ENCODE measurements at places on chromosomes 1 and 21.

GRCh38 chr1:174114788-174115448, 44.4 kb upstream of the RABGAP1L start:
- no peak for DNase-seq

- peak; percentile 83 for DNase-seq
Observed at GRCh38 chr1:23619299-23620188, 60.2 kb upstream of the ID3 start.

- no peak for DNase-seq
Observed at GRCh38 chr21:39575775-39576174, 37.0 kb upstream of the B3GALT5 start.

DNA sequence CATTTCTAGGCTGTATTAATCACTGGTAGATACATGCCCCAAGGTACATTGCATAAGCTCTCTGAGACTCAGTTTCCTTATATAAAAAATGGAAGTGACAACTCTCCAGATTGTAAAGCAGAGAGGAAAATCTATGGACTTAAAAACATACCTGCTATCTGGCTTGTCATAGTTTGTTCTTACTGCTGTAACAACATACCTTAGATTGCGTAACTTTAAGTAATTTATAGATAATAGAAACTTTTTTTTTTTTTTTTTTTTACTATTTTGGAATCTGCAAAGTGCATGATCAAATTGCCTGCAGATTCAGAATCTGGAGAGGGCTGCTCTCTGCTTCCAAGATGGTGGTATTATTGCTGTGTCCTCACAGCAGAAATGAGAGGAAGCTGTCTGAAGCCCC, 827.7 kb upstream of the BRINP3 start:
- no peak for DNase-seq

- DNase-seq: no peak
Observed at GRCh38 chr1:194252199-194252598, 1065.8 kb upstream of the B3GALT2 start.

- no peak for DNase-seq
Observed at GRCh38 chr1:110056776-110057175, 13.7 kb downstream of the ALX3 start.

- DNase-seq: no peak
Observed at GRCh38 chr1:204826970-204827369, 43.7 kb upstream of the NFASC start.

- DNase-seq: no peak
Observed at GRCh38 chr1:183263886-183264602, 78.0 kb downstream of the LAMC2 start.

DNA sequence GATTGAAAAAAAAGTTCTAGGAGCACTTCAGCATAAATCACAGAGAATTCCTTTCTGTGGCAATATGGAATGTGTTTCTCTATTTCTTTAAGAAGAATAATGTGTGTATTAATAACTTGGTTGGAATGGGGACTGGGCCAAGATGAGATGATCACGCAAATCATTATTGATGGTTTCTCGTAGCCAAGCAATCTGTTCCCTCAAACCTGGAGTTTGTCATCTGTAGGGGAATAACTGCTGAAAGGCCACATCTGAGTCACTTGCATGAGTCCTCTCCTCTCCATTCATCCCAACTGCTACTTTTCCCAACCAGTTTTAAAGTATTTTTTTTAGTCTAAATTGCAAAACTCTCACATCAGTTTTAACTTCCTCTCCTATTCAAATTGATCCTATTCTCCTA, 480.4 kb downstream of the PLPP3 start:
- no peak for DNase-seq

- no peak for DNase-seq
Observed at GRCh38 chr1:82463951-82464350, 663.2 kb downstream of the ADGRL2 start.

DNA sequence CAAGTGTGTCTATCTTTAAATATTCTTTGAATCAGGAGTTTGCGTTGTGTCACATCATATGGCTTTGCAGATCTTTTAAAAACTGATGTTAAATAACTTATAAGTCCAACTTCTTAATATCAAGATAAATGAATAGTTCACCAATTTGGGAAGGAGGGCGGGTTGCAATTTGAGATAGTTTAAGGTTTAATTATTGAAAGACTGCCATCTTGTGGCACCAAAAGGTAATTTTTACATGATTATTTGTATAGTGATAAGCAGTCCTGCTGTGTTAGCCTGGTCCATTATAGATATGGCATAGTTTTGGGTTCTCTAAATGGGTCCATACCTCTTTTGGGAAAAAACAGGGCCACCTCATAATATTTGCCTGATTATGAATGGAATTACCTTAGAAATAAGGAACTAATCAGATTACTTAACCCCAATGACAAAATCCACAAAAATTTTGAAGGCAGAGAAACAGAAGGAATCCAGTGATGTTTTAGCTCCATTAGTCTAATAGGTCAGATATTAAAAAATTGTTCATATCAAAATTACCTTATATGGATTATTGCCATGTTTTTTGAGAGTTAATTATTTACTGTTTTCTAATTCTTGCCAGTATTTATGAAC, 64.3 kb downstream of the PRKAA2 start:
- DNase-seq: no peak

GRCh38 chr21:38494703-38495102, 3.6 kb downstream of the ERG start:
- no peak for DNase-seq

DNA sequence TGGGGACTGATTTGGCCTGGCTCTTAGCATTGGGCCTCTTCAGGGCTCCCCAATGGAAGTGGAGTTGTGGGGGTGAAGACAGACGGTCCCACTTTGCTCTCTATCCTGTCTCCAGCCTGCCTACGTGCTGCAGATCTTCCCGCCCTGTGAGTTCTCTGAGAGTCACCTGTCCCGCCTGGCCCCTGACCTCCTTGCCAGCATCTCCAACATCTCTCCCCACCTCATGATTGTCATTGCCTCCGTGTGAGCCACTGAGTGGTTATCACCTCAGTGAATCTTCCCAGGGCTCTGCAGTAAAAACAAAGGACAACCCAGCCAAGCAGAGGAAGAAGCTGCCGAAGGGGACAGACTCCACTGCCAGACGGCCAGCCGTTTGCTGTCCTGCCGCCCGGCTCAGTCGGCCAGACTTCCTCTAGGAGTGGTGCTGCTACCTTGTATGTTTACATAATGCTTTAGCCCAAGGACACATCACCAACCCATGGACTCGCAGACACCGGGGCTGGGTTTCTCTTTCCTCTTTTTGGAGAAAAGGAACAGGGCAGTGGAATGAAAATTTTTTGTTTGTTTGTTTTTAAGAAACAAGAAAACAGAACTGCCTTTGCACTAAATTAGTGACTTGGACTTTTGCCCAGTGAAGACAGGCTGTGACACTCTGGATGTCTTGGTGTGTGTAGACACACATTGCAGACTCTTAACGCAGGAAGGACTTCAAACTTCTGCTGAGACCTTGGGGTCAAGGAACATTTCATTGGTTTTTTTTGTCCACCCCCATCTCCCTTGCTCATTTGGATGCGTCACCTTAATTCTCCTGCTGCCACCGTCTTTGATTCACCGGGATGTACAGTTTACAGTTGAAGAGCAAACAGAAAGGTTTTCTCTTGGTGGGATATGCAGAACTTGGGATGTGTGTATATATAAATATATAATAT, 36.5 kb downstream of the ZBTB17 start:
- no peak for DNase-seq

- no peak for DNase-seq
Observed at GRCh38 chr1:232292239-232292638, 337.7 kb downstream of the SIPA1L2 start.

- DNase-seq: no peak
Observed at GRCh38 chr1:28591708-28592320, at the start of gene RAB42. RAB42 (plus strand) TSS chr1:28592265; CDS start chr1:28592512, 247 bp downstream.

DNA sequence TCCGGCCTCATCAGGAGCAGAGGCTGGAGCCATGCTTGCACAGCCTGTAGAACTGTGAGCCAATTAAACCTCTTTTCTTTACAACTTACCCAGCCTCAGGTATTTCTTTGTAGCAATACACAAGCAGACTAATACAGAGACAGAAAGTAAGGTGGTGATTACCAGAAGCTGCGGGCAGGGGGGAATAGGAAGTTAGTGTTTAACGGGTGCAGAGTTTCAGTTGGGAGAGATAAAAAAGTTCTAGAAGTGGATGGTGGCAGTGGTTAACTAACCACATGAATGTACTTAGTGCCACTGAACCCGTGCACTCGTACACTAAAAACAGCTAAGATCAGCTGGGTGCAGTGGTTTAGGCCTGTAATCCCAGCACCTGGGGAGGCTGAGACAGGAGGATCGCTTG, 80.4 kb upstream of the TARDBP start:
- no peak for DNase-seq

DNA sequence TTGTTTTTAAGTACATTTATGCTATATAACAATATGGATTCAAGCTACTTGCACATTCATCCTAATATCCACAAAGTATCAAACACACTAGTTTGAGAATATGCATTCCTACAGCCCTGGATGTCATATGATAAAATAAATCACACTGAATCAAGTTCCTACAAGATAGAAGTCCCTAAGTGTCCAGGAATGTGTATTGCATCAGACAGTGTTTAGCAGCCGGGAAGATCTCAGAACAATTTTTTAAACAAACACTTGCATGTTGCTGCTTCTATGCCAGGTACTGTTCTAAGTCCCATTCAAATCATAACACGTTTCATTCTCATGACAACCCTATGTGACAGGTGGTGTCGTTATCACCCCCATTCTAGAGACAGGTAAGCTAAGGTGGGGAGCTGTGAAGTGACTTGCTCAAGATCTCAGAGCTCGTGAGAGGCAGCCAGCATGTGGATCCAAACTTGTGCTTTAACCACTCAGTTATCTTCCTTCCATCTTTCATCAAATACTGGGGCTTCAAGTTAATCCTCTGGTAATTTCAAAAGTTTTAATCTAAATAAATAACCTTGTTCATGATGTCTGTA, 68.3 kb upstream of the KIF26B start:
- DNase-seq: no peak

DNA sequence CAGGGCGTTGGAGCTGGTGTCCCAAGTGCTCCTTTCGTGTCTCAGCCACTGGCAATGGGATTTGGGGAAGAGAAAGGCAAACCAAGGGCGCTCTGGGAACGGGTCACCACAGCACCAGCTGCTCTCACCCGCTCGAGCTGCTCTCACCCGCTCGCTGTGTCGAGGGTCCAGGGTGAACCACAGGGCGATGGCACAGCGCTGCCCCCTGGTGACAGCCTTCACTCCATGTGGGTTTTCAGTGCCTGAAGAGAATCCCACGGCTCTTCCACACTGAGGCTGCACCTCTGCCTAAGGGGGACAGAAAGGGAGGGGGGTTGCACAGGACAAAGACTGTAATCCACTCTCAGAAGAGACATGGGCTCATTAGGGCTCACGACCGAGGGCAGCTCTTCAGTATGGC, 7.1 kb upstream of the CLDN19 start:
- DNase-seq: no peak

GRCh38 chr1:26788836-26789611, 1.3 kb downstream of the PIGV start:
- DNase-seq: peak; percentile 73

- no peak for DNase-seq
Observed at GRCh38 chr1:238558156-238558555, 667.4 kb upstream of the ZP4 start.

DNA sequence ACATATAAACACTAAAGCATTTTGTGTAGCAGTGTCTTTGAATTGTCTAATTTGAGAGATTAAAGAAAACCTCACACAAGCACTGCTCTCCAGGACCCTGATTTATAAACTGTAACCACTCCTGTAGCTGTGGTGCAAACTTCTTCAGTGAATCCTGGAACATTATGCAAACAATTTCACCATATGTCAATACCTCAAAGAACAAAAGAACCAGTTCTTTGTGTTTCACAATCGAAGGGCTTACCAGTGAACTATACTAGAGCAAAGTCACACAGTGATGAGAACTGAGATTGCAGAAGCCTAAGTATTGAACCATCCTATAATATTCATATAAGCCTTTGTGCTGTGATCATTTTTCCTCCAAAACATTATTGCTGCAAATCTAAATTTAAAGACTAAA, 21.5 kb downstream of the DPH5 start:
- DNase-seq: no peak

DNA sequence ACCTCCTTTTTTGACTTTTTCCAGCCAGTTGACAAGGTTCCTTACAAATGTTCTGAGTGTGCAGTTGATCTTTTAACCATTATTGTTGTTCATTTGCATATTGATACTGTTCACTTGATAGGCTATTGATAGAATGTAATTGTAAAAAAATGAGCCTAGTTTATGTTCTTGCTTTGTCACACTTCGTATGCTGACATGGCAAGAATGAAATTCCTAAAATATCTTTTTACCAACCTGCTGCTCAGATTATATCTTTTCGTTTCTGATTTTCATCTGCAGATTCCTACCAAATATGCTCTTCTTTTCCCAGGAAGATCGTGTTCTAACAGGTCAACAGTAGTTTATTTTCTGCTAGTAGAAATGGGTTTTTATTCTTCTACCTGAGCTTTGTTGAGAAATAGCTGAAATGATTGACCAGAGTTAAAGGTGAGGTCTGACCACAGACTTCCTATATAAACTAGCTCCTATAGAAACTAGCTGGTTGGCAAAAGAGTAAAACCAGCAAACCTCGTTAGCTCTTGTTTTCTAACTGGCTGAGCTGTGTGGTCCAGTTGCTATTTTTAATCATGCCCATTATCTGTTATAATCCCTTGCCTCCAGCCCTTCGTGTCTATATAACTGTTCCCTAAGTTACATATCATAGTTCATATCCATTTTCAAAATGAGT, 174.8 kb downstream of the HS2ST1 start:
- no peak for DNase-seq

GRCh38 chr1:222421380-222421779, 126.5 kb downstream of the HHIPL2 start:
- no peak for DNase-seq

DNA sequence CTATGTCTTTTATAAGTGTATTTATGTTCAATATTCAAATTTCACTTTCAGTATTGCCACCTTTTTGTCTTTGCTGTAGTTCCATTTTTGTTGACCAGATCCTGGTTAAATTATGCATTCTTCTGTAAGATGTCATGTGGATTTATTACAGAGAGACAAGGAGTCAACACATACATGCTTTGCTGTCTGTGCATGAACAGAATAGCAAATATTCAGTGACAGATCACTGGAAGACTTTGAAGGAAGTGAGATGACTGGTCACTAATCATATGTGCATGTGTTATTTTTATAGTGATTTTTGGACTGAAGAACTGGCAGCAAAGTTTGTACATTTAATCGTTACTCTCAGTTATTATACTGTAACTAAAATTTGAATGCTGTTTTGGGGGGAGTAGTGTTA, 117.2 kb downstream of the PLPPR5 start:
- DNase-seq: no peak

GRCh38 chr1:161215076-161215475, at the start of gene FCER1G:
FCER1G (plus strand) TSS chr1:161215295; CDS start chr1:161215322, 27 bp downstream.
- no peak for DNase-seq

Measured in stimulated activated CD8-positive, alpha-beta memory T cell treated with anti-CD3 and anti-CD28 coated beads, Interleukin-4, amount 100 ng/mL, for 4 hours (primary cell).